CD8-positive, alpha-beta memory T cell (primary cell): ENCODE measurements at places on chromosomes 6 and 20.

- DNase-seq: no peak
These were observed 49.3 kb downstream of the ELOVL4 start for GRCh38 chr6:79898076-79898475.

DNA sequence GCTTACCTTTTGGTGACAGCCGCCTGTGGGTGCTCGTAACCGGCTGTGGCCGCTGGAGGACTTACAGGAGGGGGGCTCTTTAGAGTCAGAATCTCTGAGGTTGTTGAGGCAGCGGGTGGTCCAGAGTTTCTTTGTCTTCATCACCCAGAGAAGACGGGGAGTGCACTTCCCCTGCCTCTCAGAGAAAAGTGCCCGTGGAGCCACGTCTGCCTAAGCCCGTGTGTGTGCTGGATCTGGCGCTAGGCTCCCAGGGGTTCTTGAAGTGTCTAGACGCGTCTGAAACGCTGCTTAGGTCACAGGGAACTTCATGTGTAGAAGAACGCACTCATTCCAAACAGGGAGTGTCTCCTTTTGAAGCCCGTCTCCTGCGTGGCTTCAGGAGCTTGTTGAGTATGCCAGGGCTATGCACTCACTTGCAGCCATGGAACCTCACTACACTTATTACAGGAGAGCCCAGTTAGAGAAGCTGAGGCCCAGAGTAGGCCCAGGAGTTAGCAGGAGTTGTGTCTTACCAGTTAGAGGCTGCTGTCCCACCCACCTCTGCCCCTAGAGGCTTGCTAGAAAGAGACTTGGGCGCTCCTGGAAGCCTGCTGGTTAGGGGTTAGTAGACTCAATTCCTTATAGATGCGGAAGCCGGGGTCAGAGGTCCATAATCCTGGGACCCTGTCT, 1.3 kb downstream of the LSM14B start:
- no peak for DNase-seq

DNA sequence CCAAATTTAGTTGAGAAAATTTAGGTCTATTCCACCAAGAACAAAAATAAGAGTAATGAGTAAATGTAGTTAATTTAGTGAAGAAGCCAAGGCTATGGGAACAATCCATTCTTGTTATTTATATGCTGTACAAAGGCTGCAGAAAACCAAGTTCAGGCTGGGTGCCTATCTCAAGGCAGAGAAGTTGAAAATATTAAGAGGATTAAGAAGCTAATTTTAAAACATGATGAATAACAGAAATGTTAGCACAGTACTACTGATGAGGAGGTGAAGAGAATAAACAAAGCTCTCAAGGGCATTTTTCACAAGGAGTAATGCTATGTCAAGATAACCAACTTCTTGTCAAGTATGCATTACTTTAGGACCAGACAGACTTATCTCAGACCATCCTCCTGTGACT, 68.6 kb downstream of the RCAN2 start:
- no peak for DNase-seq

- peak; percentile 28 for DNase-seq
These were observed 264.3 kb upstream of the PLN start for GRCh38 chr6:118283766-118284165.

GRCh38 chr6:113642001-113642713, 215.0 kb upstream of the MARCKS start:
- DNase-seq: no peak

- no peak for DNase-seq
These were observed 237.1 kb downstream of the UST start for GRCh38 chr6:148983966-148984365.

- no peak for DNase-seq
These were observed 328 bp downstream of the RRBP1 start for GRCh38 chr20:17681726-17682102.

DNA sequence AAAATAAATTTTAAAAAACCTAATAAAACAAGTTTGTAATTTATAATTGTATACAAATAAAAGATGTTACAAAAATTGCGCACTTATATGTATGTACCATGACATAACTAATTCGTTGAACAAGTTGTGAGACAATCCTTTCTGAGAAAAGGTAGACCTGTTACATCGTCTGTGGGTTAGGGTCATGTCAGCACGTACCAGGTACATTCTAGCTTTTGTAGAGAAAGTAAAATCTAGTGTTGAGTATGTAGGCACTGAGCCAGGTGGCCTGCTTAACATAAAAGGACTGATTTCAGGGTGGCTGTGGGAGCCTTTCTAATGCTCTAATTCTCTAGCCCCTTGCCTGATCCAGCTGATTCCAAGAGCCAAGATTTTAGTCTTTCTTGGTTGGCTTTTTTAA, 10.4 kb downstream of the RPL7L1 start:
- DNase-seq: no peak

- DNase-seq: no peak
These were observed 293.2 kb downstream of the QKI start for GRCh38 chr6:163707387-163708355.

GRCh38 chr20:49320460-49320859, 42.6 kb upstream of the ZNFX1 start:
- DNase-seq: no peak

DNA sequence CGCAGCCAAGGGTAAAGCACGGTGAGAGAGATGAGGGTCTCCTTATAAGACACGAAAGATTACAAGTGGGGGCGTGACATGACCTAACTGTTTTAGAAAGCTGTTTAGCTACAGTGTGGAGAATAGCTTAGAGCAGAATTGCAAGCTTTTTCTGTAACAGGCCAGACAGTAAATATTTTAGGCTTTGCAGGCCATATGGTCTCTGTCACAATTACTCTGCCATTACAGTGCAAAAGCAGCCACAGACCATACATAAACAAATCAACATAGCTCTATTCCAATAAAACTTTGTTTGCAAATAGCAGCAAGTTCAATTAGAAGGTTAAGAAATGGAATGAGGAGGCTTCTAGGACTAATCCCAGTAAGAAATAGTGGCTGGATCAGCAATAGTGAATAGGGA, 16.8 kb downstream of the PGM3 start:
- no peak for DNase-seq

DNA sequence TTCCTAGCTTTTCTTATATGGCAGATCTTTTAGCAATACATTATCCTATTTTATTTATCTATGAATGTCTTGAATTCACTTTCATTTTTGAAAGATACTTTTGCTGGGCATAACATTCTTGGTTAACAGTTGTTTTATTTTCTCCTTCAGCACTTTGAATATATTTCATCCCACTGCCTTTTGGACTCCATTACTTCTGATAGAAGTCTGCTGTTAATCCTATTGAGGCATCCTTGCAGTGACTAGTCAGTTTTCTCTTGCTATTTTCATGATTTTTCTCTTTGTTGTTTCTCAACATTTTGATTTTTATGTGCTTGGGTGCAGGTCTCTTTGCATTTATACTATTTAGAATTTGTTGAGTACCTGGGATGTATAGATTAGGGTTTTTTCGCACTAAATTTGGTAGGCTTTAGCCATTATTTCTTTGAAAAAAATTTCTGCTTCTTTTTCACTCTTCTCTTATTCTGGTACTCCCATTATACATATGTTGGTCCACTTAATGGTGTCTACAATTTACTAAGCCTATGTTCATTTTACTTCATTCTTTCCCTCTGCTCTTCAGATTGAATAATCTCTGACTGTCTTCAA, 53.2 kb downstream of the PHACTR3 start:
- DNase-seq: no peak

GRCh38 chr20:63272105-63273058, at the start of gene ARFGAP1:
TSS of gene ARFGAP1 (plus strand) at chr20:63272813. CDS start at chr20:63275581, 2,768 bp downstream.
- DNase-seq: peak; percentile 84

DNA sequence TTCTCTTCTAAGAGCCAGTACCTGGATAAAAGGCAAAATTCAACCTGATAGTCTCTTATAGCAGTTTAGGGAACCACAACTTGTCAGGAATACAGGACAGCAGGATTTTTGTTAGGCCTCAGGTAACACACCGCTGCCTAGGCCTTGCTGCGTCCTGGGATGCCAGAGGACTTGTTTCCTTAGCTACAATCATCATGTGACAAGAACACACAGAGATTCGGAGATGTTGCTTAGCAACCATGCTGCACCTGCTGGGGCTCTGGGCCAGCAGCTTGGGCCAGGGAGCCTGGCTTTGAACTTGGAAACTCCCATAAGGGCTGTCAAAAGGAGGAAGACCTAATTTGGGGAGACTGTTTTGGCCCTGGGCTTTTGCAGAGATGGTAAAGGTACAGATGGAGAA, 36.1 kb upstream of the CHD6 start:
- DNase-seq: no peak

- no peak for DNase-seq
These were observed 43.0 kb upstream of the HIVEP1 start for GRCh38 chr6:11969092-11969491.

DNA sequence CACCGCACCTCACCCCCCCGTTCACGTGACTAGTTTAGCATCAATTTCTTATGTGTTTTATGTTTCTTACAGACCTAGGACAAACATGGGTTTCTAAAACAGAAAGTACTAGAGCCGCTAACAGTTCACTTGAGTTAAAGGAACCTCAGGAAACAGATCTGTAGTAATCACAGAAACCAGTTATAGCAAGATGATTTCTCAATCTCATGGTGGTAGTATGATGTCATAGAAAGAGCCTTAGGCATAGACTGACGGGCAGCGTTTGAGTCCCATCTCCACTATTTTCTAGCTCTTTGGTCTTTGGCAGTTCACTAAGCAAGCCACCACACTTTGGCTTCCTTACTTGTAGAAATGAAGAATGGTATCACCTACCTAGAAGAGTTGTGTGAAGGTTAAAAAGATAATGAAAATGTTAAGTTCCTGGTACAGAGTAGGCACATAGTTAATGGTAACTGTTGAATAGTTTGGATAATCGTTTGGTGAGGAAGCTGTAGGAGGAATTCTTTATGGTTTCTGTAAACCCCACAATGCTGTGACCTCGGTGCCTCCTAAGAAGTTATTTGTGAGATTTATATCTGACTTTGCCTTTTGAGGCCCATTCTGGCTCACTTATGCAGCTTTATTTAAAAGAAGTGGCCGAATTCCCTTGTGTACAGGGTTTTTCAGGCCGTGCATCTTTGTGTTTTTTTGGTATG, 21.3 kb downstream of the CTNNBL1 start:
- no peak for DNase-seq

- no peak for DNase-seq
These were observed 662.8 kb downstream of the TBC1D32 start for GRCh38 chr6:120671519-120671918.

DNA sequence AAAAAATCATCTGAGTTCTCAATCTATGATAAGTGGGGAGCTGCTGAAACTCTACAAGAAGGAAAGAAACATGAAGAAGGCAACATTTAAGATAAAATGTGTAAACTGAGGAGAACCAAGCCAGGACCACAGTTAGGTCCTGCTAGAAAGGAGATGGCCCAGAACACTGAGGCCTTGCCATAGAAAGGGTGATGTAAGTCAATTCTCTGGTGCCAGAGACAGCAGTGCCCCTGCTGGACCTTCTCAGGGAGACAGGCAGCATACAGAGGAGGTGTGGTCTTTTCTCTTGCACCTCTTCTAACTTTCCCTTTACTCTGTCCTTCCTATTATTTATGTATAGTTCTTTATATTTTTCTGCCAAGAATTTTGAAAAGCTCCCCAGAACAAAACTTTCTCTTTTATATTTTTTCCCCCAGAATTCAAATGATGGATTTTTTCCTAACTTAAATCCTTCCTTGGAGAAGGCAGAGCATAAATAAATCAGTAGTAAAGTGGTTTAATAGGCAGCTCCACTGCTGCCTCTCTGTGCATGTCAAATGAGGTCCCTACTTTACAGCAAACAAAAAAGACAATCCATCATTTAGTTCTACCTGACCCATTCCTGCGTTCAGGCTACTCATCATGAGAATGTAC, 9.0 kb downstream of the UQCC2 start:
- DNase-seq: no peak

DNA sequence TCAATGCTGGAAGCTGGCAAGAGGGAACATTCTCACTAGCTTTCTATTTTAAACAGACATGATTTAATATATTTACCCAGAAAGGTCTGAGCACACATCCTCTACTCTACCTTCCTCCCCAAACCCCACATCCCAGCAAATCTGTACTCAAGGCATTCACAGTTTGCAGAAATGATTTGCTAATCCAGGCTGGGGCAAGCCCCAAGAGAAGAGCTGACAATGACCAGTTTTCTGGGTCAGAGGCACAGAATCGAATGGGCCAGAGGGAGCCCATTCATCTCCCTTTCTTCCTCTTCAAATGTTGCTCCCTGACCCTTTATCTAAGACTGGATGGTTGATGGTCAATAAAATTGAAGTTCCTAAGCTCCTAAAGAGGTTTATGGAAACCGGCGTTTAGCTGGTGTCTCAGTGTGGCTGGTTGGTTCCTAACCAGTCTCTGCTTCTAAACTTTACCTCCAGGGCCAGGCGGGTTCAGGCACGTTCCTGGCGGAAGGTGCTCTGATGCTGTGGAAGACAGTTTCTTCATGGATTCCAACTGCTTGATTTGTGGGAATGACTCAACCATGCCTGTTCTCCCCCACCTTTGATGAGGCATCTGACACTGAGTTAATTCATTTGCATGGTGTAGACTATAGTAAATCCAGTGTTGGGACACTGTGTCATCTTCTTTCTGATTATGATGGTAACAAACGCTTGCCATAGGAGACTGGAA, 96.4 kb upstream of the IYD start:
- no peak for DNase-seq

DNA sequence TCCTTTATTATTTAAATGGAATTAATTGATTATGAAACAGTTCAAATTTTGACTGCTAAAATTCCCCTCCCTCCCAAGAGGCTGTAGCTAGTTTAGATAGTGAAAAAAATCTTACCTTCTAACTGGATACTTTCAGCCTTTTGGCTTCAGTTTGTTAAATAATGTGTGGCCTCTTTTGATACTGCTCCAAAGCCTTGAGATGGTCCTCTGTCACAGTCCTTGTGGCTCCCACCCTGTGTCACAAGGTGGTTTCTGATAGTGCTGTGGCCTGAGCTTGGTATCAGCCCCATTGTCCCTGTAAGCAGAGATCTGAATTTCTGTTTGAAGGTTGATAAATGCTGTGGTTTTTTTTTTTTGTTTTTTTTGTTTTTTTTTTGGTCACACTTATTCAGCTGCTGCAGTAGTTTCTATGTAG, 20.8 kb downstream of the PANK2 start:
- no peak for DNase-seq

GRCh38 chr6:119612911-119613381, 263.4 kb upstream of the MAN1A1 start:
- no peak for DNase-seq

DNA sequence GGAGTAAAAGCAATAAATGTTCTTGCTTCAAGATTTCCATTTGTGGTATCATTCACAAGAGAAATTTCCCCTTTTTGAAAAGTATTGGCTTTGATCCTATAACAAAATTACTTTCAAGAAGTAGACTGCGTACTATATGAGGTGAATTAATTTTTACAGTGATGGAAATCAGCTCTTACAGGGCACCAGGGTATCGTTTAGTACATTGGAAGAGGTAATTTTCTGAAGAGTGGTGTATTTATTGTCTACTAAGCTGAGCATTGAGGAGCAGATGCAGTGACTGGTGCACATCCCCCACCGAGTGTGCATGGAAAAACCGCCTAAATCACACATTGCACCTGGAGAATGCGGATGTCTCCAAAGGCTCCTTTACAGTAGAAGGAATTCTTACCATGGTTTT, 209.5 kb downstream of the SAMD5 start:
- no peak for DNase-seq

- DNase-seq: no peak
These were observed 9.4 kb downstream of the RING1 start for GRCh38 chr6:33217681-33218080.

- no peak for DNase-seq
These were observed 217.2 kb downstream of the LAMA2 start for GRCh38 chr6:129100164-129100563.
